A172 (cell line): ENCODE measurements at places on chromosomes 1 and 21.

GRCh38 chr1:161223805-161224694, 622 bp upstream of the APOA2 start:
- no peak for DNase-seq

- DNase-seq, result no peak
These were observed 19.3 kb upstream of the DNAJC28 start for GRCh38 chr21:33510826-33511225.

GRCh38 chr1:39266269-39266668, 61.8 kb downstream of the MACF1 start:
- no peak for DNase-seq

DNA sequence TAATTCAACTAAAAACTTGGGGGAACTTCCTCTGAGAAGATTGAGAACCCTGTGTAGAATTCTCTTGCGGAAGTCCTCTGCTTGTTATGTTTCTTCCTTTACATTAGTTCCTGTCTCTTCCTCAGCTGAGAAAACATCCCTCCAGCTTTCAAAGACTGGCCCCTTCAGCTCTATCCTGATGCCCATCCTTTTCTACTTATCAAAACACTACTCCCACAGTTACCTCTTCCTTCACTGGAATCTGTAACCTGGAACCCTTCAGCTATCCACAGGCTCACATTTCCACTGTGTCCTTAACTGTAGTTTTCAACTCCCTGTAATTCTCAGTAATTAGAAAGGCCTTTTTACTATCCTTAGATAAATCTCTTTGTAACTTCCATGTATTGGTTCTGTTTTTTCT, 6.0 kb upstream of the DEDD start:
- no peak for DNase-seq

DNA sequence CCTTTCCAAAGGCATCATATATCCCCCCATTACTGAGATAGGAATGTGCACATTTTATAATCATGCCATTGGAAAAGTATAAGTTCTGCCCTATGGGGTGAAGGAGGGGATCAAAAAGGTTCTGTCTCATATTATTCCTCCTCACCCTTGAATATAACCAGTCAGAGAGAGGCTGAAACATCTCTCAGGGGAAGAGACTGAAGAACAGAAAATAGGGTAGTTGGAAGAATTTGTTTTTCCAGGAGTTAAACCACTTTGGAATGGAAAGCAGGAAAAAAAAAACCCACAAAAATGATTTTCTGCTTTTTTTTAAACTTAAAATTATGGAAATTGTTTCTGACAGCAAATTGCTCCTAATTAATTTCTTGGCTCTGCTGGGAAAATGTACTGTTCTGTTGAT, 52.8 kb upstream of the BEND5 start:
- no peak for DNase-seq

DNA sequence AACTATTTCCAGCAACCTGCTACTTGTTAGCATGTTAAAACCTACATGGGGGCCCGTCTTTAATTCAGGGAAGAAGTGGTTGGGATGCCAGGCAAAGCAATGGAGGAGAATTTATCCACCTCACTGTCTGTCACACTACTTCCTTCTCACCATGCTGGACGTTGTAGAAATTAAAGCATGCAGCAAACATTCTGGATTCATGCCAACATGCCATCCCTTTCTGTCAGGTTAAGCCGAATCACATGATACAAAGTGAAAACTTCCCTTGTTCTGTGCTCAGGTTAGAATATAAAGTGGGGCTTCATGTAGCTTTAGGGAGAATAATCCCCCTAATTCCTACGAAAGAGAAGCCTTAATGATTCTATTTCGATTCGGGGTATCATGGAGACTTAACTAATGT, 95.5 kb downstream of the ERG start:
- DNase-seq, result no peak

GRCh38 chr1:77220687-77221463, 1.6 kb upstream of the PIGK start:
- DNase-seq, result no peak

DNA sequence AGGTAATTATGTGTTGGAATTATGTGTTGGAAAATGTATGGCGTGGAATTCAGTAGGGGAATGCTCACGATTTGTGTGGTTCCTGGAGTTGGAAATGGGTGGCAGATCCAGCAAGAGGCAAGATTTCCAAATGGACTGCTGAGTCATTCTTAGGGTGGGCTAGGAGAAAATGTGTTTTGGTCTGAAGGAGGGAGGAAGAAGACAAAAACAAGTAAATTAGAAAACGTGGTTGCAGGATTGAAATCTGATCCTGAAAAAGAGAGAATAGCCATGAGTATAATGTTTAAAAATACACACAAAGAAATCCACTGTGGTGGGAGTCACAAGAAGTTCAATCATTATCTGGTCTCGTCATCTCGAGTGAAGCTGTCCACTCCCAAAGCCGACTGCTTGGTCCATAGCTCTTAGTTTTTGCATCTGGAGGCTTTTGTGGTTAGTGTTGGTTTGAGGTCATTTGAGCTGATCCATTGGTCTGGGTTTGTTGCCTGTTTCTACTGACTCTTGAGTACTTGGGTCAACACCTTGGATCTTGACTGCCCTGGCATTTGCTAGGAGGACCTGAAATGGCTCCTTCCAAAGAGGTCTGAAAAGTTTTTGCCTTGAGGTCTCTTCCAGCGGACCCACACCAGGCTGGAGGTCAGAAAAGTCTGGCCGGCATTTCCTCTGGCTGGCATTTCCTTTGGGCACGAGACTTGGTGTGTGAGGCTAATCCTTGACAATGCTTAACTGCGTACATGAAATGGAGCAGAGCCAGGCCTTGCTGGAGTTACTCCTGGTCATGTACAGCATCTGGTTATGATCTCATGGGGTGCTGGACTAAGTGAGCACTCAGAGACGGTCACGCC, 9.2 kb downstream of the MX2 start:
- peak; percentile 14 for DNase-seq

- peak; percentile 56 for DNase-seq
These were observed 5.4 kb upstream of the SLAMF9 start for GRCh38 chr1:159959451-159959850.

- no peak for DNase-seq
These were observed 333.3 kb upstream of the ZRANB2 start for GRCh38 chr1:71414179-71414578.

- DNase-seq, result no peak
These were observed 228.3 kb upstream of the PKN2 start for GRCh38 chr1:88455621-88456256.

DNA sequence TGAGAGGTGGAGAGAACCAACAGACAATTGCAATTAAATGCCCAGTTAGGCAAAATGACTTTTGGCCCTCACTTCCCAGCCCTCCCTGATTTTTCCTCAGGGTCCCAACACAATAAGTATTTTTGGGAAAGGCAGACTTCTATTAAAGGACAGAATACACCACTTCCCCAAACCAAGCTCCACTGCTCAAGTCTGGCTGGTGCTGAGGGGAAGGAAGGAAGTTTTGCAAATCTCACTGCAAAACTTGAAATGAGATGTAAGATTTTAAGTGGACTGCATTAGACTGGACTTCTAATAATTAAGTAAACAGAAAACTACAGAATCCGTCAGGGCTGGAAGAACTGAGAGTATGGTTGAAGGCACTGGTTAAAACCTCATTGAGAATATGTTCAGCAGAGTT, 32.2 kb upstream of the CD1D start:
- DNase-seq, result no peak

DNA sequence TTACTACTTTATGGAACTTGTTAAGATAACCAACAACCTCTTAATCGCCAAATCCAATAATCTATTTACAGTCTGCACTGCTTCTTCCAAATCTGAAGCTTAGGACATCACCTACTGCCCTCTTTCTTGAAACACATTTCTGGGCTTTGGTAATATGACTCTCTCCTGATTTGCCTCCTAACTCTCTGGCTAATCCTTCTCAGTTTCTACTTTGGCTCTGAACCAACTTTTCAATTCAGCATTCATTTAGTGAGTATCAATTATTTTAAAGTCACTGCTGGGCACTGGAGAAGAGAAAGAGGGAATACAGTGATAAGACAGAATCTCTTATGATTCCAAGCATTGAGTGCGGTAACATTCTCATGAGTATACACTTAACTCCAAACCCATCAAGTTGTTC, 275.0 kb downstream of the AKT3 start:
- no peak for DNase-seq

DNA sequence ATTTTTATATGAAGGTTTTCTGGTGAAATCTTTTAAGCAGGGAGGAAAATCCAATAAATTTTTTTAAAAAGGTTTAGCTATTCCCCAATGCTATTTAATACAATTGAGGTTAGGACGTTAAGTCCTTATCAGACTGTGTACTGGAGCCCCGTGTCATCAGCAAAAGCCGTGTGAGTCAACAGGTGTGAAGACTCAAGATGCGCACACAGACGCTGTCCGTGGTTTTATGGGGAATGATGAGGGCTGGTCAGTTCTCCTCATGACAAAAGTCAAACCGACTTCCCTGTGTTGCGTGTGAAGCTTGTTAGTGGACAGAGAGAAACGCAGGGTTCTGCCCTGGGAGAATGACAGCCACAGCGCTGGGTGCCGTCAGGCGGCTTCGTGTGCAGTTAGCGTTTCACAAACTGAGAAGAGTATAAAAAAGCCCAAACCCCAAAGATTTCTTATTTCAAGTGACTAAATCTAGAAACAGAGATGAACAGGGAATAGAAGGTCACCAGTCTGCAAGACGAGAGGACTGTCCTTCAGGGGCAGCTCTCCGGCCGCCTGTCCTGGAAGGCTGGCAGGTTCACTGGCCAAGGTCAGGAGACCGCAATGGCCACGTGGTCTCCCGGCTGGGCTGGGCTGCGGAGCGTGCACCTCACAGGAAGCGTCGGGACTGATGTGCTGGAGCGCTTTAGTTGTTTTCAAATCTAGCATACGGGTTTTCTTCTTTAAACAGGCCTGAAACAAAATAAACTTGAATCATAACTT, 22.4 kb downstream of the PTTG1IP start:
- no peak for DNase-seq

DNA sequence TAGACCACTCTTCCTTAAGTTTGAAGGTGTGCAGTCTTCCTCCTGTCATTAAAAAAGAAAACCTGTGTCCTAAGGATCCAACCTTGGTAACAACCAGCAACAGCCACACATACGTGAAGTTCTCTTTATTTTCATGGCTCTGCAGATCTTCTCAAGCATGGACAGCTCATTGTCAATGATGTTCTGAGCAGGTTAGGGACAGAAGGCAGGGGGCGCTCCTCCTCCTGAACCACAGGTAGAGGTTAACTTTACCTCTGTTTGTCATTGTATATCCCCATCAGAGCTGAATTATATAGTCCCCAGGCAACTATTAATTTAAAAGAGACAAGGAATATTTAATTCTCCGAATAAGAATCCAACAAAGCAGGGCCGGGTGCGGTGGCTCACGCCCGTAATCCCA, 52.5 kb upstream of the CR2 start:
- DNase-seq, result no peak

DNA sequence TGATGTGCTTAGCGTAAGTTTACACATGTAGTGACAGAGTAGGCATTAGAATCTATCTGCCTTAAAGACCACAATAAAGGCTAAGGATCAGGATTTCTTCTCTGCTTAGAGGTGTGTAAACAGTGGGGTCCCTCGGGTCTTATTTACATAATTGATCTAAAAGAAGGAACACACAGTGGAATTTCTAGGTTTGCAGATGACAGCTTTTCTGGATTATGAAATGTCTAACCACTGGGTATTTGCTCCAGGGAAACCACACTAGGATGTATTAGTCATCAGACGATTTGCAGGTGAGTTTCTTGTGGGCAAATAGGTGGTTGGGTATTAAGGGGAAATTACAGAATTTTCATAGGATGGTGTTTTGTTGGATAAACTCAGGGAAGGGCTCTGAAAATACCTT, 5.8 kb downstream of the LRRC8D start:
- no peak for DNase-seq

GRCh38 chr1:77218477-77219165, 609 bp downstream of the PIGK start:
- no peak for DNase-seq

DNA sequence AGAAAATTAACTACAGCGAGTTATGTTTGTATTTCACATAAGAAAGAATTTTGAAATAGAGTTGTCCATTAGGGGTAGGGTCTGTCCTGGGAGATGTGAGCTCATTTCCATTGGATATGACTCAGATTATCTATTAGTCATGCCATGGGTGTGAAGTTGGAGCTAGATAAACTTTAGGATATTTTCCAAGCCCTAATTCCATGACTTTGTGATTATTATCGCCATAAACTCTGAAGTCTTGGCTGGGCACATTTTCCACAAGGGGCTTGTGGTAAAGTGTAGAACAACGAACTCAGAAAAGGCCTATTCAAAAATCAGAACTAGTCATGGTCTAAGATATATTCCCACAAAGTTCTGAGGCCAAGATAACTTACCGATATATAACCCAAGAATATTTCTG, 396.6 kb downstream of the DPYD start:
- no peak for DNase-seq

GRCh38 chr1:117821774-117822482, 107.5 kb downstream of the GDAP2 start:
- peak; percentile 94 for DNase-seq

GRCh38 chr1:23741609-23742008, 1.7 kb upstream of the ELOA start:
- no peak for DNase-seq

DNA sequence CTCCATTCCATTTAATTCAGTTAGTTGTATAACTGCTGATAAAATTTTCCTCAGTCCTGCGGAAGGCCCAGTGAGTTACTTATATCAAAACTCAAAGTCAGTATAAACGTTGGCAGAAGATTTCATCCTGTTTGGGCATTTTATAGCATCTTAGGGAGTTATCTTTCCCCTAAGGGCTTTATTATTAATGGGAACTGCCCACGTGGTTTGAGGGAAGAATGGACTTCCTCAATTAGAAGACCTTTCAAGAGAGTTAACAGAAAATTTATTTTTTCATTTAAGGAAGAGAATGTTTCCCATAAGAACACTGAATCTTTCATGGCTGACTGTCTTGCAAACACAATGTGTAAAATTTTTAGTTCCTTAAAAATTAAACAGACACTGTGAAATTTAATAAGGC, 400.1 kb downstream of the NEGR1 start:
- no peak for DNase-seq

DNA sequence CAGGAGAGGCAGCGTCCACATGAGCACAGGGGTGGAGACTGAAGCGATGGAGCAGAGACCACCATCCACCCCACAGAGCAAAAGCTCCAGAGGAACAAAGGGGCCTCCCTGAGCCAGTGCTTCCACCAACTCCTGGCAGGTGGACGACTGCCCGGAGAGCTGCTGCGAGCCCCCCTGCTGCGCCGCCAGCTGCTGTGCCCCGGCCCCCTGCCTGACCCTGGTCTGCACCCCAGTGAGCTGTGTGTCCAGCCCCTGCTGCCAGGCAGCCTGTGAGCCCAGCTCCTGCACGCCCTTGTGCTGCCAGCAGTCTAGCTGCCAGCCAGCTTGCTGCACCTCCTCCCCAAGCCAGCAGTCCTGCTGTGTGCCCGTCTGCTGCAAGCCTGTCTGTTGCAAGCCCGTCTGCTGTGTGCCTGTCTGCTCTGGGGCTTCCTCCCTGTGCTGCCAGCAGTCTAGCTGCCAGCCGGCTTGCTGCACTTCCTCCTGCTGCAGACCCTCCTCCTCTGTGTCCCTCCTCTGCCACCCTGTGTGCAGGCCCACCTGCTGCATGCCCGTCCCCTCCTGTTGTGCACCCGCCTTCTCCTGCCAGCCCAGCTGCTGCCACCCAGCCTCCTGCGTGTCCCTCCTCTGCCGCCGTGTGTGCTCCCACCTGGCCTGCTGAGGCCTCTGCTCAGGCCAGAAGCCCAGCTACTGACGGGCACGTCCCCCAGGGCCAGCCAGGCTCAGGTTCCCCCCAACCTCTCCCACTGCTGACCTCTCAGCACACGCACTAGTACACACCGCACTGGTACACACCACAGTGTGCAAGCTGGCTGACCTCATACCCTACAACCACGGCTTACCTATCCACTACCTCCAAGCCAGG, 5.4 kb downstream of the KRTAP10-12 start:
- no peak for DNase-seq

- DNase-seq, result no peak
These were observed 67.8 kb downstream of the RNF220 start for GRCh38 chr1:44472620-44473525.
